Stimulated activated CD4-positive, alpha-beta T cell treated with anti-CD3 and anti-CD28 coated beads, TNF-alpha, amount 100 ng/mL, for 1 hour (primary cell): ENCODE measurements at places on chromosomes 6 and 20.

DNA sequence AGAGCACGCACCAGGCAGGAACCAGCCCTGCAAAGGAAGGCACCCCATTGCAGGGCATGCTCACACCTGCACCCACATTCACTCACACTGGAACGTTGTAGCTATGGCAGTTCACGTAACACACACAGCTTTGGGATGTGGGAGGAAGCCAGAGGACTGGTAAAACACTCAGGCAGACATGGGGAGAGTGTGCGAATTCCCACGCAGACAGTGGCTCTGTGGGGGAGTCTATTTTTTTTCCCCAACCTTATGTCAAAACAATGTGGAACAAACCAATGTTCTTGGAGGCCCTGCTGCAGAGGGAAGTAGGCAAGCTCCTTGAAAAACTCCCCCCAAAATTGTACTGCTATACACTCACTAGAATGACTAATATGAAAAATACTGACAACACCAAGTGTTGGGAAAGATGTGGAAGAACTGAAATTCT lies 91.0 kb downstream of the PPP1R14C start:
- no peak for DNase-seq

GRCh38 chr6:273551-274058 lies 18.7 kb upstream of the DUSP22 start:
- no peak for DNase-seq

DNA sequence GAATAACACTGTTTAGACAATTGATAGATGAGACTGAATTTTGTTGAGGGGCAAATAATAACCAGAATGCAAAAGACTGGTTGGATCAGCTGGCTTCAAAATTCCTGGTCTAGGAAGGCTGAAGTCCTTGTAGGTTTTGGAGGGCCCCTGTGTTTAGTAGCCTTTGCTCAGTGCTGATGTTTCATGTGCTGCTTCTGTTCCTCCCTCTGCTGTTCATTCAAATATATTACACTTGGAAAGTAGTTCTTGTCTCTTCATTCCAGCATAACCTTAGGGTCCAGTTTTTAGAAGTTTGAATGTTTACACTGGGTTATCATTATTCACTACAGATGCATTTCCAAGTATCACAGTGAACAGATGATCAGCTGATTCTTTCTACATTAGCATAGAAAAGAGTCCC lies 72.5 kb downstream of the FLRT3 start:
- DNase-seq, result no peak

DNA sequence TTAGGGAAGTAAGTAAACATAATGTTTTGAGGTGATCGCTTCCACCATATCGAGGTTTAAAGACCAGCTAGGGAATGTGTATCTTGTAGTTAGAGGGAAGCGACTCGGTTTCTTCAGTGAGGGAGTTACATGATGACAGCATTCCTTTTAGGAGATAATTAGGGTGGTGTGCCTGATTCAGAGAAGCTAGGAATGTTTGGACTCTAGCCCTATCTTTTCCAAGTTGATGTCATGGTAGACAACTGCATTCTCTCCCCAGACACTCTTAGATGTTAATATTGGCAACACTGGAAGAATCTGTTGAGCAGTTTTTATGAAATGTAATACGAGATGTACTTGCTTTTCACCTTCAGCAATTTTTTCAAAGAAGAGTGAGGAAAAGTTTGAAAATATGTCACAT lies 12.9 kb upstream of the HIVEP1 start:
- no peak for DNase-seq

GRCh38 chr20:54980103-54980960 lies 504.9 kb downstream of the DOK5 start:
- no peak for DNase-seq

- DNase-seq, result no peak
Observed at GRCh38 chr6:155434829-155435423, 20.7 kb downstream of the NOX3 start.
